A673 (cell line): ENCODE measurements at places on chromosomes 16 and 17. TPM values are rescaled to one million over a fixed set of nuclear protein-coding genes. Genes with fewer than 3 reads are reported as not detected.

EVPLL gene
- not detected in 2 replicates for total RNA-seq

DNA sequence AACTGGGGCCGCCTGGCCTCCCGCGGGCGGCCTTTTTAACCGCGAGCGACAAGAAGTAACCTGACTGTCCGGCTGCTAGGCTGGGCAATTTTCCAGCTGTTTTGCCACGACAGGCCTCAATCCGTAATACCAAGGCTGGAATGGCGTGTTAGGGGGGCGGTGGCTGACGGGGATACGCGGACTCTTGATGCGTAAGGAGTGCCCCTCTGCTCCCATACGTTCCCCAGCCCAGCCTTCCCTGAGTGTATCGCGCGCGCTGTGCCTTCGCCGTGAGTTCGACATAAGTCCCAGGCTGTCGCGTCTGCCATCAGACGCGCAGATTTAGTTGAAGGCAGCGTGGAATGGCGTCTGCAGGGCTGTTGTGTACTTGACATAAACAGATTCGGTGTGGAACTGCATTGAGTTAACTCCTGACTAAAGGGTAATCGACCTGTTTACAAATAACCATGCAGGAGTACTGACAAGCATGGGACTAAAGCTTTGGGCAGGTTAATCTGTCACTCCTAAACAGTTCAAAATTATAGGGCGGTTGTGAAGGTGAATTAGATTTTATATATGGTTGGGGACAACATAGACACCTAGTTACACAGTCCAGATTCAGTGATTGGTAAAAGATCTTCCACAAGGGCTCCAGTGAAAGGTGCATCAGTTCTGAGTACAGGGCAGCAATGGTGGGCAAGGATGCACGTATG, 16.6 kb upstream of the ERN1 start:
- DNase-seq = peak; percentile 62

- no peak for DNase-seq
These were observed 30.7 kb upstream of the SLC5A11 start for GRCh38 chr16:24815021-24815420.

TMED6 gene
- 1.8 TPM in 1 of 2 replicates, not detected in the other for total RNA-seq

UNC45B gene
- total RNA-seq = not detected in 2 replicates

DNA sequence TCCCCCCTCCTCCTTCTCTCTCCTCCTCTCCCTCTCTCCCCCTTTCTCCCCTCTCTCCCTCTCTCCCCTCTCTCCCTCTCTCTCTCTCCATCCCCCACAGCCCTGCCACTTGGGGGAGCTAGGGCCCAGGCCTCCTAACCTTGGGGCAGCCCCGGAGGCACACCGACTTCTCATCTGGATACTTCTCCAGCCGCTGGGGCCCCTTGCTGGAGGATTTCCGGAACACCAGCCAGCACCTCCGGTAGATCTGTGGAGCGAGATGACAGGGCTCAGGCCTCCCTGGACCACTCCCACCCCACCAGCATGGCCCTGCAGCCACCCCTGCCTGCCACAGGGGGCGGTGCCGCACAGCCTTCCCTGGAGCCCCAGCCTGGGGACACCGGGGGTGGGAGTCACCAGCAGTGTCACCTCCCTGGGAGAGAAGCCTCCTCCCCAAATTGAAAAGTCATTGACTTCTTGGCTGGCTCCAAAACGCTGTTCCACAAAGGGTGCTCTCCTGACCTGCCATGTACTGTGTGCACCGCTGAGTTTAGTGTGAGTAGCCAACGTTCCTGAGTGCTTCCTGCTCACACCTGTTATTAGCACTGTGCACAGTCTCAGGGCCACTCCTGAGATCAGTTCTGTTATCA, 10.5 kb downstream of the DOK4 start:
- DNase-seq = peak; percentile 49

DNA sequence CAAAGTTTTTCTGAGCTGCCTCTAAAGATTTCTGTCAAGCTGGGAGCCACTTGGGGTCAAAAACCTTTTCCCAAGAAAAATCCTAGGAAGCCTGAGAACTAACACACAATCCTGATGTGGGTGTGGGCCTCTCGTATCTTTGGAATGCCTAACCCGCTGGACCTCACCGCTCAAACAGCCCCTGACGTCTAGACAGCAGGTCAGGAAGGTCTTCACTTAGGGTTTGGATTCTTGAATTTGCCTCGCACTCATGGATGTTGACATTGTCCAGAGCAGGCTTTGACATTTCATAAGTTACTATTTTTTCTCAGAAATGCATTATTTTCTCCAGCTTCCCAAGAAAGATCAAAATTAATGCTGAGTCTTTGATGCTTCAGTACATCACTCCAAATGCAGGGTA, 18.9 kb downstream of the TEX2 start:
- no peak for DNase-seq

DNA sequence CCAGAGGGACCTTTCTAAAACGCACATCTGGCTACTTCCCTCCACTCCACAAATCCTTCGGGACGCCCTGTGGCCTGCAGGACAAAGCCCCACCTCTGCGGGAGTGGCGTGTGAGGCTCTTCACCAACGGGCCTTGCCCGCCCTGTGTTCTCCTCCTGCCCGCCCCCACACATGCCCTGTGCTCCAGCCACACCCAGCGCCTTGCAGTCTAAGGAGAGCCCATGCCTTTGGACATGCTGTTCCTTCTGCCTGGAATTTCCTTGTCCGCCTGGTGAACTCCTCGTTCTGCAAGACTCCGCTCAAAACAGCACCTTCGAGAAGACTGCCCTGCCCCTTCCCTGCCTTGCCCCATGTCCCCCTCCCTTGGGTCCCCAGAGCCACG, 7.4 kb downstream of the ELOB start:
- no peak for DNase-seq

GRCh38 chr16:49472598-49472997, 99.0 kb downstream of the C16orf78 start:
- DNase-seq = no peak

DNA sequence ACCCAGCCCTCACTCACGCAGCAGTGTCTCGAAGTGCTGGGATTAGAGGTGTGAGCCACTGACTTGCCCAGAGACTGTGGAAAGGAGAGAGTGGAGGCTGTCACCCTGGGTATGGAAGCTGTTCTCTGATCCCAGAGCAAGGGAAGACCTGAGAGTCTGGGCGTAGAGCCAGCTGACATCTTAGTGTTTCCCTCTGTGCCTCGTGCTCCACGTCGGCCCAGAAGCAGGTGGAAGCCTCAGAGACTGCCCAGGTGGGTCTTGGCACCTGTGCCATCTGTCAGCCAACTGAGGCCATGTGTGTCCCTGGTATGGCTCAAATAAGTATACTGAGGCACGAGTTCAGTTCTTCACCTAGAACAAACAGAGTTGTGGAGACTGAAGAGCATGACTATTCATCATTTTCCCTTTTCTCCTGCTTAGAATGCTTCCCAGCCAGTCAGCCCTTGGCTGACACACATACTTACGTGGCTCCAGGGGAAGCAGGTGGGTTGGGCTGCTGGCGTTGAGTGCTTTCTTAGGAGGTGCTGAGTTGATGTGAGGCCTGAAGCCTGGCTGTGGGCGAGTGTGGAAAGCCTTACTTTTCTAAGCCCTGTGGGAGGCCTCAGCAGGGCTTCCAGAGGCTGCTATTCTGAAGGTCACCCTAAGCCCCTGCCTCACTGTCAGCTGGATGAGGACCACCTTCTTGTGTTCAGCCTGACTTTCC, 8.1 kb downstream of the CTRL start:
- DNase-seq = no peak

DNA sequence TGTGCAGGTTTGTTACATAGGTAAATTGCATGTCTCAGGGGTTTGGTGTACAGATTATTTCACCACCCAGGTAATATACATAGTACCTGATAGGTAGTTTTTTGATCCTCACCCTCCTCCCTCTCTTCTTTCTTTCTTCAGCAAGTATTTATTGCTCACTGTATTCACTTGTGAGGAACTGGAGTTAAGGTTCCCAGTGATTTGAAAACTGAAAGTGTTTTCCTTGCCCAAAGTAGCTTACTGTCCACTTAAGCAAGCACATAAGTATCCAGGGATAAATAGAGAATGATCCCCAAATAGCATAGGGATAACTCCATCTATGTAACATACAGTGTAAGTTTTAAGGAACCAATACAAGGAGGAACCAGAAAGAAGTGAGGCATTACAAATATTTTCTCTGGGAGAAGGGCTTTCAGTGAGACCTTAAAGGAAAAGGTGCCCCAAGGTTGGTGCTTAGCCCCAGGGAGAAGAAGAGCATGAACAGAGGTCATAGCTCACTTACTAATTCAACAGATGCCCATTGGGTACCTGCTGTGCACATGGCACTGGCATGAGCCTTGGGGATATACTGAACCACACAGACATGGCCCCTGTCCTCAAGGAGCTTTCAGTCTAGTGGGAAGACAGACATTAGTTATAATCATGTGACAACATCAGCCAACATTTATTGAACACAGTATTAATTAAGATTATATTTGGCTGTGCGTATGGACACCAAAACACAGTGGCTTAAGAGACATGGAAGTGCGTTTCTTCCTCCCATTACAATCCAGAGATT, 17.0 kb downstream of the MYL4 start:
- DNase-seq = no peak
